CD4-positive, alpha-beta T cell treated with Interleukin-12 subunit alpha and Interleukin-12 subunit beta, for 1 hour (primary cell): ENCODE measurements at places on chromosomes 11 and 22.

DNA sequence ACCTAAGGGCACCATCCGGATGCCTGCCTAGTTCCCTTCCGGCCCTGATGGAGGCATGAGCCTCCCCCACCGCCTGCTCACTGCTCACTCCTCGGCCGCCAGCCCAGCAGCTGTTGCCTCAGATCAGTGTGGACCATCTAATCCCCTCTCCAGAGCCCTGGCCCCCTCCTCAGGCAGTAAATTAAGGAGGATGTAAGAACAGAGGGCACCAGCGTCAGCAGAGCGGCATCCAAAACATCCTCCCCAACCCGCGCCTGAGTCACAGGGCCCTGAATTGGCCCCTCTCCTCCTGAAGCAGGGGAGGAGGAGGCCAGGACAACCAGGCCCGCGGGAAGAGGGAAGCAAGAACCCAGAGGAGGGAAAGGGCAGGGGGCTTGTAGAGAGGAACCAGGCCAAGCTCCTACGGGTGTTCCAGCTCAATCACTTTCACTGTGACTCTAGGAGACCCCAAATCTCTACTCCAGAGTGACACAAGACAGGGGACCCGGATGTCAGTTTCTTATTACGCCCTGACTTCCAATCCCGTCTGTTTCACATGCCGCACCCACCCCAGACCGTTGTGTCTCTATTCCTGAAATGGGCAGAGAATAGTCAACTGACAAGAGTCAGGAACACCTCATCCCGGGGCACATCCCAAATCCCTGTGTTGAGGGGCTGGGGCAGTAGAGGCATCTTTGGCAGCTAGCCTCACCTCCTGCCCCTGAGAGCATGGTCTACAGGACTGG is 31.3 kb upstream of the MYOD1 start:
- no peak for DNase-seq

GRCh38 chr11:124012697-124013096 is at the start of gene OR10G4:
Gene OR10G4 (plus strand): TSS chr11:124012997. CDS start chr11:124015575, 2,578 bp downstream.
- no peak for DNase-seq

- no peak for DNase-seq
Measured at GRCh38 chr11:2343502-2343901, 33.6 kb upstream of the CD81 start.

DNA sequence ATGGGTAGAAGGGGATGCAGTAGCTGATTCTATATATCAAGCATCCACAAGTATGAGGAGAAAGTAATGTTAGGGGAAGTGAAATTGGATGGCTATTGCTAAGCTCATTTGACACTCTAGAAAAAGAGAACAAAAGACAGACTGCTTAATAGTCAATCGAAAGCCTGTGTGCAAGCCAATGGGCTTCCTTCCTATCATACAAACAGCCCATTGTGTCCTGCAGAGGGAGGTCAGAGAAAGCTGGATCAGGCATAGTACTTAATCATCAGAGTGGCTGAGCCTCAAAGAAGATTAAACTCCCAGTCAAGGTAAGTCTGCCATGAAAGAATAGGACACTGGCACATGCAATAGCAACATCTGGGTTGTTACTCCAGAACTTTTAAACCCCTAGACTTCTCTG is 50.9 kb upstream of the PGR start:
- DNase-seq: no peak

DNA sequence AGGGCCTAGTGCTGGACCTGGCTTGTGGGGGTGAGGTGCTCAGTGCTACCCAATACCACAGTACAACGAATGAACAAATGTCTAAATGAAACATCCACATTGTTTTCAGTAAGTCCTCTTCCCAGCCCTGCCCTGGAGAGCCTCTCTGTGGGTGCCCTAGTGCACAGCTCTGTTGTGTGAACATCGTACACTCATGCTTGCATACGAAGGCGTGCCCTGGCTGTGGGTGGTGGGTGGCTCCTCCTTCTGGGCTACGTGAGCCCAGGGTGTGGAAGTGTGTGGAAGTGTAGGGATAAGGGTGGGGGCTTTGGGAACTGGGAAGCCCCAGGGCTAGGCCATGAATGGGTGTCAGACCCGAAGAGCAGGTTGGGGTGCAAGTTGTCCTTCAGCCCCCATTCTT is 592 bp upstream of the NLRX1 start:
- no peak for DNase-seq

- DNase-seq: no peak
Measured at GRCh38 chr11:15969701-15970329, 386.5 kb downstream of the SOX6 start.

- no peak for DNase-seq
Measured at GRCh38 chr11:11170352-11171084, 182.5 kb downstream of the CSNK2A3 start.

DNA sequence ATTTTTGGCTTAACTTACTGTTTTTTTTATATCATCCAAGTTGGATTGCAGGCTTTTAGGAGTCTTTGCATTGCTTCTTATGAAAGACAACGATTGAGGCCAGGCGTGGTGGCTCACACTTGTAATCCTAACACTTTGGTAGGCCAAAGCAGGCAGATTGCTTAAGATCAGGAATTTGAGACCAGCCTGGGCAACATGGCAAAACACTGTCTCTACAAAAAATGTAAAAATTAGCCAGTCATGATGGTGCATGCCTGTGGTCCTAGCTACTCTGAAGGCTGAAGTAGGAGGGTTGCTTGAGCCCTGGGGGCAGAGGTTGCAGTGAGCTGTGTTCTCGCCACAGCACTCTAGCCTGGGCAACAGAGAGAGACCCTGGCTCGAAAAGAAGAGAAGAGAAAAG is 56.6 kb downstream of the BID start:
- DNase-seq: no peak

DNA sequence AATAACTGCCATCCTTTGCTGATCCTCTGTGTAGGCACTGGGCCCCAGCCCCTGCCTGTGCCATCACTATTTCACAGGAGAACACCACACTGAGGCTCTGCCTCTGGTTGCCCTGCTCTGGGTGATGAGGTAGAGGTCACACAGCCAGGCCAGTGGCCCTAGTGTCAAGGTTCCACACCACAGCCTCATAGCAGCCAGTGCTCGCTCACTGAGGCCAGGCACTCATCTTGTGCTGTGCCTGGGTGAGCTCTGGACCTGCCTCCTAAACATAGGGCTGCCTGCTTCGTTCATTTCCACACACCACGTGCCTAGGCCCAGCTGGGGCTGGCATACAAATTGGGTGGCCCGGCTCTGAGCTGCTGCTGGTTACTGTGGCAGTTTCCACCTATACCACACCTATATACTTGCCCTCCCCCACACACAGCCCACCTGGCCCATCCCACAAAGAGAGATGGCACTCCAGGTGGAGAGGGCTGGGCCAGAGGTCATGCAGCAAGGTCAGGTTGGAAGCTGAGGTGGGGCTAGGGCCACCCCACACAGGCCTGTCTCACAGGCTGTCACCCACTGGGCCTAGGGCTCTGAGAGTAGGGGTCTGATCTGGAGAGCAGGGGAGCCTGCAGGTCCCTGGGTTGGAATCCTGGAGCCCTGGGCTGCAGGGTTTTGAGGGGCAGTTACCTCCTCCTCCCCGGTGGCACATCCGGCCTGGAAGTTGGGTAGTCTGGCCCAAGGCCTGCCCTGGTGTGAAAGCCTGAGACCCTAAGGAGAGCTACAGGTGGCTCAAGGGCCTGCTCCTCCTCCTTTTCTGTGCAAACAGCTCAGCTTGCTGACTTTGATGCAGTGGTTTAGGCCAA is 11.2 kb downstream of the KCNQ1OT1 start:
- no peak for DNase-seq
